Naive thymus-derived CD4-positive, alpha-beta T cell (primary cell): ENCODE measurements at places on chromosomes 2 and 18. TPM values are rescaled to one million over a fixed set of nuclear protein-coding genes. Genes with fewer than 3 reads are reported as not detected.

CHRNA1 gene
- not detected for polyA plus RNA-seq

DNA sequence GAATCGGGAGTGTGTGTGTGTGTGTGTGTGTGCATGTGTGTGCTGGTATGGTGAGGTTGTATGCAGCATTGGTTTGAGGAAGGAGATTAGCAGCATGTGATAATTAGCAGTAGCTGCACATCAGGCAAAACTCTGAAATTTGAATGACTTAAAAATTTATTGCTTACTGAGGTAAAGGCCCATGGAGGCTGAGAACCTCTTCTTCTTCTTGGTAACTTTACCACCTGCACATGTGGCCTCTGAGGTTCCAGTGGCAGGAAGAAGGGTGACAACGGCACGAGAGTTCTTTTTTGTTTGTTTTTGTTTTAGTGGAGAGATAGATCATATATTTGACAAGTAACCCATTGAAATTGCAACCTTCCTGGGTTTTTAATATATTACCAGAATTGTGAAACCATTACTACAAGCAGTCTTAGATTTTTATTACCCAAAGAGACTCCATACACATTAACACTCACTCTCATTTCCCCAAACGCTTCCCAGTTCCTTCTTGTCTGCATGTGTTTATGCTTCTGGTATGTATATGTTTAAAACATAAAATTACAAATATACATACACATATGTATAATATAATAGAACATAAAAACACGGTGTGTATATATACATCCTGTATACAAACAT is 292.1 kb downstream of the PTGR3 start:
- H3K27me3 ChIP-seq, result no peaks in the 10 kb centered on the region
- H3K4me1 ChIP-seq, result no peaks in the 10 kb centered on the region
- H3K27ac ChIP-seq, result no peak overlapping the region

GRCh38 chr2:25402477-25402876 is 60.8 kb upstream of the DNMT3A start:
- no peaks in the 10 kb centered on the region for H3K27me3 ChIP-seq
- no peak overlapping the region for H3K4me3 ChIP-seq
- H3K4me1 ChIP-seq, result no peaks in the 10 kb centered on the region
- H3K36me3 ChIP-seq, result no peaks in the 10 kb centered on the region
- H3K27ac ChIP-seq, result no peak overlapping the region
- no peak for DNase-seq

DNA sequence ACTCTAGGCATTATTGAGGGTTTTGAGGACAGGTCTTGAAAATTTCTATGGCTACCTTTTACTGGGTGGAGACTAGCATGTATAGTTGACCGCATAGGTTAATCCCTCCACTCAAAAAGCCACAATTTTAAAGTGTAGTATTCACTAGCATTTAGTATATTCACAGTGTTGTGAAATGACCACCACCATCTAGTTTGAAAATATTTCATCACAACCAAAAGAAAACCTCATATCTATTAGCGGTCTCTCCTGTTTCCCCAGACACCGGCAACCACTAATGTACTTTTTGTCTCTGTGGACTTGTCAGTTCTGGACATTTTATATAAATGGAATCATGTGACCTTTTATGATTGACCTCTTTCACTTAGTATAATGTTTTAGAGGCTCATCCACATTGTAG is 53.9 kb downstream of the MSH2 start:
- H3K36me3 ChIP-seq, result no peaks in the 10 kb centered on the region
- H3K27ac ChIP-seq, result no peak overlapping the region
- DNase-seq, result no peak
- H3K4me1 ChIP-seq, result no peaks in the 10 kb centered on the region

GRCh38 chr2:41958251-41958650 is 89.6 kb upstream of the PKDCC start:
- no peak overlapping the region for H3K4me3 ChIP-seq
- no peaks in the 10 kb centered on the region for H3K36me3 ChIP-seq
- no peak for DNase-seq
- H3K27me3 ChIP-seq, result no peaks in the 10 kb centered on the region

GRCh38 chr2:239920693-239921365 is 104.3 kb downstream of the NDUFA10 start:
- no peaks in the 10 kb centered on the region for H3K27me3 ChIP-seq
- no peaks in the 10 kb centered on the region for H3K36me3 ChIP-seq
- DNase-seq, result no peak
- H3K4me3 ChIP-seq, result no peak overlapping the region
- H3K4me1 ChIP-seq, result no peaks in the 10 kb centered on the region
